ENCODE measurements at places on chromosomes 12 and 14.

GRCh38 chr14:50377550-50378085 lies 19.1 kb downstream of the CDKL1 start:
- DNase-seq, result no peak

DNA sequence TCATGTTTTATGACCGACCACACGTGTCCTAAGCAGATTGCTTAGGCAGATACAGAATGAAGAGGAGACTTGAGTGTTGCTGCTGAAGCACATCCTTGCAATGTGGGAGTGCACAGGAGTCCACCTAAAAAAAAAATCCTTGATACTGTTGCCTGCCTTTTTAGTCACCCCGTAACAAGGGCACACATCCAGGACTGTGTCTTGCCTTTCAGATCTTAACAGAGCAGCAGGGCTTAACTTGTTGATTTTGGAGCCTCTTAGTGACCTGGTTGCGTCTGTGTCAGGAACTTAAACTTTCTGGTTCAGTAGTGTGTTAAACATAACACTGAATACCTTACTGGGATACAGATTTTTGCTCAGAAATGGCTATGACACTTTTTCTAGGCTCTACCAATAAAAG lies 6.5 kb downstream of the EIF2B2 start:
- DNase-seq, result no peak

- no peak for DNase-seq
Observed at GRCh38 chr12:53056296-53056695, 6.4 kb downstream of the TNS2 start.

DNA sequence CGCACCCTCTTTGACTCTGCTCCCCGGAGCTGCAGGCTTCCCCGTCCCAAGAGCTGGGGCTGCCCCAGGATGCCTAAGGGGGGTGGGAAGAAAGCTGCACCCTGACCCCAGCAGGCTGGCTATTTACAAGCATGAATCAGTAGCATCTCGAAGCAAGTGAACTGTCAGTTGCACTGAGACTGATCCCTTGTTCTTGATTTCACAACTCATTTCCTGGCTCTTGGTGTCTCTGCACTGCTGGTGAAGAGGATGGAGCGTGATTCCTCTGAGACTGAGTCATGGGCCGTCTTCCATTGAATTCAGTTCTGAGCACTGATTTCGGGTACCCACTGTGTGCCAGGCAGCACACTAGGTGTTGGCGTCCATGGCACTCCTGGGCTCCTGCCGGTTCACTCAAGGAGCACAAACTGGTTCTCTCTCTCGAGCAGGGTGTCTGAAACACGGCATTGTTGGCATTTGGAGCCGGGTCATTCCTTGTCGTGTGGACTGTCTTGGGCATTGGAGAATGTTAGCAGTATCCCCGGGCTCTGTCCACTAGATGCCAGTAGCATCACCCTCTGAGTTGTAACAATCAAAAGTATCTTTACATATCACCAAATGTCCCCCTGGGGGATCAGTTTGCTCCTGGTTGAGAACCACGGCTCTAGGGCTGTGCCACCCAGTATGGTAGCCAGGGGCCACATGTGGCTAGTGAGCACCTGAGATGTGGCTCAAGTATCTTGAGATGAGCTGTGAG lies 86.9 kb downstream of the RIN3 start:
- DNase-seq, result no peak

DNA sequence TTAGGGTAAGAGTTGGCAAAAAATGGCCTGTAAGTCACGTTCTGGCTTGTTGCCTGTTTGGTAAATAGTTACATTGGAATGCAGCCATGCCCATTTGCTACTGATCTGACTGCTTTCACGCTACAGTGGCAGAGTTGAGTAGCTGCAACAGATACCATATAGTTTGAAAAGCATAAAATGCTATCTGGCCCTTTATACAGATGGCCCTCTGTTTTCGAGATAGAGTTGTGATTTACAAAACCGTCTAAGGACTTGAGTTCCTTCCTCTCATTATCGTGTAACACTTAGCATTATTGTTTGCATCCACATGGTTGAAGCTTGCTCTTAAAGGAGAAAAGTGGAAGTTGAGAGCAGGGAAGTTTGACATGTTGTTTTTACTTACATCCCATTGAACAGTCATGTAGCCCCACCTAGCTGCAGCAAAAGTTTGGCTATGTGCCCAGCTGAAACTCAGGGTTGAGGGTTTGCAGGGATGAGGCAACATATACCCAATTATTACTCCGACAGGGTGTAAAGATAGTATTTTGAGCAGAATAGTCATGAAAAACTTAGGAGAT lies 11.3 kb upstream of the SCFD1 start:
- peak; percentile 61 for DNase-seq

GRCh38 chr14:100906420-100906819 lies 2.9 kb upstream of the RTL1 start:
- DNase-seq, result peak; percentile 6

GRCh38 chr14:76917158-76917596 lies 91.0 kb downstream of the LRRC74A start:
- DNase-seq, result peak; percentile 87

GRCh38 chr14:91817566-91818325 lies 49.6 kb downstream of the TC2N start:
- DNase-seq, result no peak

GRCh38 chr14:75968456-75968855 lies 13.3 kb downstream of the TGFB3 start:
- DNase-seq, result peak; percentile 99

GRCh38 chr12:117143008-117143532 lies 43.9 kb upstream of the TESC start:
- no peak for DNase-seq

GRCh38 chr12:92133795-92134637 lies 11.6 kb downstream of the BTG1 start:
- no peak for DNase-seq

- DNase-seq, result no peak
Observed at GRCh38 chr12:18749386-18749957, 11.6 kb downstream of the CAPZA3 start.

DNA sequence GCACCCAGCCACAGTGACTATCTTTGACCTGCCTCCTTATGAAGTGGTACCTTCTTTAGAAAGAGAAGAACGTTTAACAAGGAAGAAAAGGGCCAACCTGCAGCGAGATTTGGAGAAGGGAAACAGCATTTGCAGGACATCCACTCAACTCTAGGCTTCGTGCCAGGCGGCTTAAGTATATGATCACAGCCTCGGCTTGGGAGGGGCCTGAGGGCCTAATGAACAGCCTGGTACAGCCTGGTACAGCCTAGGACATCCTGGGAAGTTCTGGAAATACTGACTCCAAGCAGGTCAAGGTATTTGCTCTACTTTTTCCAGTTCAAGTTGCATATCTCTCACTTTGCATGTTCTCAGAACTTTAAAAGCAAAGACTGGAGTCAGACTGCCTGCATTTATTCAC lies 16.1 kb downstream of the HCAR2 start:
- peak; percentile 19 for DNase-seq

DNA sequence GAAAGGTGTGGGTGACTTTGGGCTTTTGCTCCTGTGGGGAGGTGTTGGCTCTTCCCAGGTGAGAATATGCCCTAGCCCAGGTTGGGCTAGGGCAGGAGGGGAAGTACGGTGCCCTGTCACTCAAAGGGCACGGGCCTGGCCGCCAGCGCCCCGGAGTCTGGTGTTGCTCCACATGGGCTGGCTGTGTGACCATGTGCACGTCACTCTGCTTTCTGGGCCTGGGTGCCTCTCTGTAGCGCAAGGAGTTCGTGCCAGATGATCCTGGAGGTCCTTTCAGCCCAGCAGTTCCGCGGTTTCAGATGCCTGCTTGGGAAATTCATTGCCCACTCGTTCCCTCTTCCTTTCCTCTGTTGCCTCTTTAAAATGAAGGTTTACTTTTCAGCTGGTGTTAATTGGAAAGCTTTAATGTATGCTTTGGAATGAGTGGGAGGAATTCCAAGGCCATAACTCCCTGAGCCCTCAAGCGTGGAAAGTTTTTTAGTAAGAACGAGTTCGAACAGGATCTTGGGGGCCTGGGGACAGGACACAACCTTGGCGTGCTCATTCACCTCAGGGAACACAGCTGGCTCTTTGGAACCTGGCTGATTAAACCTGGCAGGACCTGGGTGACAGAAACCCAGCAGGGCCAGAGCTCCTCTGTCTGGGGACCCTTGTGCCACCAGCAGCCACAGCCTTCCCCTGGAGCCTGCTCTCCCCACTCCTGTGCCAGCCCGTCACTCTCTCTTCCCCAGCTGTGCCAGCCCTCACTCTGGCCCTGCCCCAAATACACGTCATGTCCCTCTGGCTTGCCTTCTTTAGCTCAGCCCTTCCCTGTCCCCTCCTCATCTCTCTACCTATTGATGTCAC lies 42.8 kb downstream of the TSPAN9 start:
- DNase-seq, result peak; percentile 56

DNA sequence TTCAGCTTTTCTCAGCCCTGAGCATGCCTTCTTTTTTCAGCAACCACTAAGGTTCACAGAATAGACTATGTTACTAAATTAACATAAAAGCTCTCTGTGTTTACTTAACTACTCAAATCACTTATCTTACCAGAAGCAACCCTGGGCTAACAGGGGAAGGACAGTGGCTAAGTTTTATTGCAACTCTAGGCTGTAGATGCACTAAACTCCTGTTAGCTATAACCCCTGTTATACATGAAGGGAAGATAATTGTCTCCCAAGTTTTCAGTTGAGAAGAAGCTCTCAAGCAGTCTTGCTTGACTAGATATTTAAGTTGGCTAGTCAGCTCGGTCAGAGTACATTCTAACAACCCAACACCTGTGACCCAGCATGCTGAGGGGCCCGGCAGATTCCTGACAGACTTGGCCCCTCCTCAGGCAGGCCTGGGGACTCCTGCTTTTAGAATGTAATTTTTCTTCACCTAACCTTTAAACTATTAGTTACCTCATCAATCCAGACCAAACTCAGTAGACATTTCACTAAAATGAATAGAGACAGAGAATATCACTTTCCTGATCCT lies 464.5 kb downstream of the EGLN3 start:
- no peak for DNase-seq

DNA sequence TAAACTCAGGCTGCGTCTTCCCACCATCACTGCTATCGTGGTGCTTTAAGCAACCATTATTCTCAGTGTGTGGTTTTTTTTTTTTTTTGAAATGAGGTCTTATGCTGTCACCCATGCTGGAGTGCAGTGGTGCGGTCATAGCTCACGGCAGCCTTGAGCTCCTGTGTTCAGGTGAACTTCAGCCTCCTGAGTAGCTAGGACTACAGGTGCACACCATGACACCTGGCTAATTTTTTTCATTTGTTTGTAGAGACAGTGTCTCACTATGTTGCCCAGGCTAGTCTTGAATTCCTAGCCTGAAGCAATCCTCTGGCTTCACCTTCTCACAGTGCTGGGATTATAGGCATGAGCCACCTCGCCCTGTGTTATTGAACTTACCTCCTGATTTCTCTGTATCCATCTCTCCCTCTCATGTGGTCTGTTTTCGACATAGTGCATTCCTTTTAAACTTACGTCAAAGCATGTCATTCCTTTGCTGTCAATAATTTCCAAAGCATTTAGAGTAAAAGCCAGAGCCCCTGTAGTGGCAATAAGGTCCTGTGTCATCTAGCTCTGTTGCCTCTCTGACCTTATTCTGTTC lies 255.5 kb downstream of the SNAPC1 start:
- DNase-seq, result no peak

DNA sequence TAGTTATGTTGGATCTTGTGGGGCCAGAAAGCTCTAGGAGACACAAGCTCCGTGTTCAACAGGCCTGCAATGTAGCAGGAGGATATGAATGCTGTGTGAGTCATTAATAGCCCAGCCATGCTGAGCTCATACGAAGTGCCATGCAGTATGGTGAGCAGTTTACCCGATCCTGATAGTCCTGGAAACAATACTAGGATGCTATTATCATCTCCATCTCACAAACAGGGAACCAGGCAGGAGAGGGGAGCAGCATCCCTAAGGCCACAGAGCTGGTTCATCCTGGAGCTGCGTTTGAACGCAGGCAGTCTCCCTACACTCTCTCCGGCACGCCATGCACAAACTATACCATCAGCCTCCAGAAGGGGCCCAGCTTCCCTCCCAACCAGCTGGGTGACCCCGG lies 20.5 kb downstream of the TTC7B start:
- no peak for DNase-seq

- DNase-seq, result no peak
Observed at GRCh38 chr14:85359505-85359904, 170.4 kb upstream of the FLRT2 start.

DNA sequence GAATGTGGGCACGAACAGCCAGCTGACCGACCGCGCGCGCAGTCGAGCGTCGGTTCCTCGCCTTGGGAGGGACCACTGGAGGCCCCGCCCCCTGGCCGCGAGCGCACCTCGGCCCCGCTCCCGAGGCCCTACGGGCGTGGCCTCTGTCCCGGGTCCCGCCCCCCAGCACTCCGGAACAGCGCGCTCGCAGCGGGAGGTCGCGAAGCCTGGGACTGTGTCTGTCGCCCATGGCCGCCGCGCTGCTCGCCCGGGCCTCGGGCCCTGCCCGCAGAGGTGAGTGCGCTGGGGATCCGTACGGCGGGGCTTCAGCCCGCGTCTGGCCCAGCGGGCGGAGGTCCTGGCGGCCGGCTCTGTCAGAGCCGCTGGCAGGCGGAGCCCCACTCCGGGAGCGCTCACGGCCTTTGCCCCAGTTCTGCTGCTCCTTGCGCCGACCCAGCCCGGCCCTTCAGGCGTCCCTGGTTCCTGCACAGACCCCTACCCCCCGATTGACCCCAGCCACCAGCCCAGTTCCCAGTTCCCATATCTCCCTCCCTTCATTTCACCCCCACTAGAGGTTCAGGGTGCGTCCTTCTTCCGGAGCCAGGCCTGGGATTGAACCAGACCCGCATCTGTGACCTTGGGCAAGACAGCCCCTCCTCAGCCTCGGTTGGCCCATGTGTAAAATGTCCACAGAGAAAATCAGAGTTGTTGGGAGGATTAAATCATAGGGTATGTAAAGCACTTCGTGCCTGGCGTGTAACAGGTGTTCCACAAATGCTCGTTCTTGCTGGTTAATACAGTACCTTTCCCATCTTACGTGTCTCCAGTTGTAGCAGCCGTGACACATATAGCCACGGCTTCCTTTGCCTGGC lies at the start of gene ACADS:
Gene ACADS, plus strand, starts transcription at position 168 of the 851 bp plus-strand sequence. Its CDS starts 60 bp downstream, at position 228.
- peak; percentile 76 for DNase-seq

DNA sequence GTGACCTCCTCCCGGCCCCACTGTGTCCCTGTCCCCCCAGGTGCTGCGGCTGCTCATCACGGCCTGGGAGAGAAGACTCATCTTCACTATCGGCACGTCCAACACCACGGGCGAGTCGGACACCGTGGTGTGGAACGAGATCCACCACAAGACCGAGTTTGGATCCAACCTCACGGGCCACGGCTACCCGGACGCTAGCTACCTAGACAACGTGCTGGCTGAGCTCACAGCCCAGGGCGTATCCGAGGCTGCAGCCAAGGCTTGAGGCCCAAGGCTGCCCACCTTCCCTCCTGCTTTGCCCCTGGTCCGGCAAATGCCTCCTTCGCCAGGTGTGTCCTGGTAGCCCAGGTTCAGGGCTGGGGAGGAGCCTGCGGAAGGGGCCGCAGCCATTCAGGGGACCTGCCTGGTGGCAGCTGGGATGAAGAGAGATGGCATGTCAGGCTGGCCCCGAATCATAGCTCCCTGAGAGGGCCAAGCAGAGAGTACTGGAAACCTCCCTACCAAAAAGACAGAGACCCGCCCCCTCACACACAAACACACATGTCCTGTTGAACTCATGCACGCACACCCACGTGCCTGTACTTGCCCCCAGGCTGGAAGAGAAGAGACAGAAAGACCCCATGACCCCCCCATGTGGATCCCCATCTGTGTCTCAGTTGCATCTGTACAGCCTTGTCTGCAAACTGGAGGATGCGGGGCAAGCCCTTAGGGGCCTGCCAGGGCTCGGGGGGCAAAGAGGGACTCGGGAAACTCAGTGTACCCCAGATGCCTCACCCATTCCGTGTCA lies 38.7 kb downstream of the RASAL1 start:
- DNase-seq, result no peak

Measured in NCI-H524 (cell line).